B cell (primary cell): ENCODE measurements at places on chromosomes 6 and 20. TPM values are rescaled to one million over a fixed set of nuclear protein-coding genes. Genes with fewer than 3 reads are reported as not detected.

TBXT gene
- total RNA-seq = not detected in 2 replicates

HLA-DQA1 gene
- total RNA-seq = 463 and 489 TPM in 2 replicates

BNIP5 gene
- total RNA-seq = 0.10 TPM in 1 of 2 replicates, not detected in the other

FUCA2 gene
- total RNA-seq = 8.3 and 8.8 TPM in 2 replicates

OOEP gene
- 0.97 TPM in 1 of 2 replicates, not detected in the other for total RNA-seq

RAET1E gene
- not detected in 2 replicates for total RNA-seq

DNA sequence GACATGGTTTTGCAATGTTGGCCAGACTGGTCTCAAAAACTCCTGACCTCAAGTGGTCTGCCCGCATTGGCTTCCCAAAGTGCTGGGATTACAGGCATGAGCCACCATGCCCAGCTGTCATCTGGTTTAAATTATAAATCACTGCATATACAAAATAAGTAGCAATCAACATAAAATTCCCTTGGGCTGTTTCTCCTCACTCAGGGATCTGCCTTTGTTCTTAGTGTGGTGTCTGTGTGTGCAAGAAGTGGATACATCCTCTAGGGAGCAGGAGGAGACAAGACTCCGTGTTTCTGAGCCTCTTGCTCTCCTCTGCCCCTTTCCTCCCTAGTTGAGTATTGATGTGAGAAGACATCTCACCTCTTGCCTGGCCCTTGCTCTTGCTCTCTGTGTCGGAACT, 65.2 kb upstream of the ADGRF4 start:
- no peak for DNase-seq

GRCh38 chr6:34384321-34385153, 7.9 kb downstream of the NUDT3 start:
- no peak for DNase-seq

DNA sequence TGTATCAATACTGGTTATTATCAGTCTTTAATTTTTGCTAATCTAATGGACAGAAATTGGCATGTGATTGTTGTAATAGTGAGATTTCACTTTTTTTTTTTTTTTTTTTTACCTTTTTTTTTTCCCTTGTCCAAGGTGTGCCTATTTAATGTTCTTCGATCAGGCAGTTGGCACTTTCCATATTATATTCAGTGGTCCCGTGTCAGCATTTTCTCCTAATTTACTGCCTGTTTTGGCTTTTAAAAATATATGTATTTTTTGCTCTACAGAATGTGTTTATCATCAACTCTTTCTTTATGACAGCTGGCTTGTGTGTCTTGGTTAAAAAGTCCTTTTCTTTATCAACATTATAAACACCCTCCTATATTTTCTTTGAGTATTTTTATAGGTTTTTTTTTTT, 39.4 kb downstream of the CDYL start:
- no peak for DNase-seq

GRCh38 chr6:113221850-113222249, 635.3 kb upstream of the MARCKS start:
- DNase-seq = no peak

DNA sequence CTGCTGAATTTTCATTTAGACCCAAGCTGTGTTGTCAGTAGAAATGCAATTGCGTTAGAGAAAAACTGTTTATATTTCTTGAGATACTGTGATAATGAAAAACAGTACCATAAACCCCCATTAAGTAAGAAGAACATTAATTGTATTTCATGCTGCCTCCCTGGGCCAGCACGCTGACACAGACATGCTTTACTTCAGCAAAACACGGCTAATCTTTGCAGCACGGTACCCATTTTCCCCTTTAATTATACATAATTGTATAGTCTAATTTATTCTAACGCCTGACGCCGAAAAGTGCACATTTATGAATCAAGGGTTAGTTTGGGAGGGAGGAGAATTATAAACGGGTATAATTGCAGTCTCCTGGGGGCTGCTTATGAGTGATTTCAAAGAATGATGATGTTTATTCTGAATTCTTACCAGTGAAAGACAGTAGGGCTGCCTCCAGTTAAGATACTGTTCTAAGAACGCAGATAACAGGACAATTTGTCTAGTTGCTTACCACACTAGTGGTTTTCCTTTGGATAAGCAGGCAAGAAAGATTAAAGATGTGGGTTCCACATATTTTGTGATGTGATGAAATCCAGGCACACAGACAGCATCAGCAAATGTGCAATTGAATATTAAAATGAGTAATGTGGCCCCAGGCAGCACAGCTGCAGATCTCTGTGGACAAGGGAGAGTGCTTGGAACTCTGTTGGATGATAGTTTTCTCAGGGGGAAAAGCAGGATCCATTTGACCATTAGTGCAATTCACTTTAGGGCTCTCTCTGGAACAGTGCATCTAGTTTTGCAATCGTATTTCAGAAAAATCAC, 4.7 kb upstream of the SULF2 start:
- DNase-seq = no peak

DNA sequence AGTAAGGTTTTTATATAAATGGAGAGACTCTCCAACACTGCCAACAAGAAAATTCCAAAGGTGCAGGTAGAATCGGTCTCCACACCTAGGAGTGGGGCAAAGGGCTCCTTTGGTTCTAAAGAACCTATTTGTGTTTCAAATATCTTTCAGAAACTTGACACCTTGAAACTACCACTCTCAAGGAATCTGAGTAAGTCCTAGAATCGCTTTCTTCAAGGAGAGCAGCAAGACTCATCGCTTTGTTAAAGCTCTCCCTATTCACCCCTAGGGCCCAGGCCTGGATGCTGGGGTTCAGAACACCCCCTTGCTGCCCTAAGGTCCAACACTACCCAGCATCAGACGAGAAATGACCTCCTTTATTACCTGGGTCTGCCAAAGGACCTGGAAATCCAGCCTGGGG, 2.0 kb downstream of the CLIC5 start:
- no peak for DNase-seq

GRCh38 chr6:73145690-73146089, 79.6 kb downstream of the KHDC1L start:
- DNase-seq = no peak

- no peak for DNase-seq
These were observed 2.9 kb downstream of the UBR2 start for GRCh38 chr6:42566614-42567208.

DNA sequence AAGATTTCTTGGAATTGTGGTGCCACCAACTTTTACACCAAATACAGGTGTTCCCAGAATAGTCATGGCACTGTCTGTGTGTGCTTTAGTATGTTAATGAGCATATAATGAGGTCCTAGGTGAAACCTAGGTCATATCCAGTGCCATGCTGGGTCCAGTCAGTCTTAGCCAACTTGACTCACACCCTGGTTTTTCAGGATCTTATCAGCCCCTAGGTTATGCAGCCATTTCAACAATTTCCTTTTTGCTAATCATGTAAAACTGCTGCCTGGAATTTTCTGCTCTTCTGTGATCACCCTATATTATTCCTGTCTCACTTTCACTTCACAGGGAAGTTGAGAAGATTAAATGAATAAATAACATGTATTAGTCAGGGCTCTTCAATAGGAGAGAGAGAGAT, 23.7 kb downstream of the SDHAF4 start:
- DNase-seq = no peak

DNA sequence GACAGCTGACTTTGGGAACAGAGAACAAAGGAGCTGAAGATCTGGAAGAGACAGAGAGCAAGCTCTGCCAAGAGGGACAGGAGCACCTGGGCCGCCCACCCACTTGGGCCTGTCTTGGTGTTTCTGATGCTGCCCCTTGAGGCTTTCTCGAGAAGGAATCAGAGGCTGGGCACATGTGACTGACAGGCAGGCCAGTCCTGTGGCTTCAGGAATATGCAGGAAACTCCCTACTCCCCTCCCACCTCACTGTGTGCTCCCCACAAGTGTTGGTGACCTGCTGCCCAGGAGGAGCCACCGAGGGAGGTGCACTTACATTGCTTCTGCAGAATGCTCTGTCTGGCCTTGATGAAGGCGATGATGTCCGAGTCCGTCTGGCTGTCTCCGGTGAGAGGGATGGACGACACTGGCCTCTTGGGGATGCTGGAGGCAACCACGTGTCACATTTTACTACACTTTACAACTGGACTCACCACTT, 20.9 kb upstream of the KCNK16 start:
- DNase-seq = no peak

GRCh38 chr20:45426320-45427016, 10.5 kb downstream of the PIGT start:
- DNase-seq = no peak

DNA sequence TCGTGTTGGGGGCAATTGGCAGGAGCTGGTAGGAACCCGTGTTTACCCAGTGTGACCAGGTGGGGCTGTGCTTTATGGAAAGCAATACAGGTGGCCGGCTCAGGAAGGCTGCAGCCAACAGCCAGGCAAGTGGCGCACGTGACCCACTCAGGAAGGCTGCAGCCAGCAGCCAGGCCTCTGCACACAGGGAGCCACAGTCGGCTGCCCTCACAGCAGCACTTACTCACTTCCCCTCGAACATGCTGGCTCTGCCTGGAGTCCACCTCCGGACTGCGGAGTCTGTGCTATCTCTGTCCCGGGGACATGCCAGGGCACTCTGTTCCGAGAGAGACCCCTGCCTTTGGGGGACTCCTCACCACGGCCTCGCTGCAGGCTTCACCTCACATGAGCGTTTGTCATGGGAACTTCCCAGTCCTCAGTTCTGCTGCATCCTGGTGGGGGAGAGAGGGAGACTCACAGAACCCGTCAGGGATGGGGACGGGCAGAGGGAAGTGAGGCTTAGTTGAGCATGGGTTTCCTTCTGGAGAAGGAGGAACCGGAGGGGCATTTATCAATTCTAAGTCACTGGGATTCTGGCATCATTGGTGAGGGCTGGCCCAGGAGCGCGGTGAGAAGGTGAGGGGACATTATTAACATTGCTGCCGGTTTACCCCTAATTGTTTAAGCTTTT, 76.8 kb downstream of the TTLL2 start:
- DNase-seq = no peak

DNA sequence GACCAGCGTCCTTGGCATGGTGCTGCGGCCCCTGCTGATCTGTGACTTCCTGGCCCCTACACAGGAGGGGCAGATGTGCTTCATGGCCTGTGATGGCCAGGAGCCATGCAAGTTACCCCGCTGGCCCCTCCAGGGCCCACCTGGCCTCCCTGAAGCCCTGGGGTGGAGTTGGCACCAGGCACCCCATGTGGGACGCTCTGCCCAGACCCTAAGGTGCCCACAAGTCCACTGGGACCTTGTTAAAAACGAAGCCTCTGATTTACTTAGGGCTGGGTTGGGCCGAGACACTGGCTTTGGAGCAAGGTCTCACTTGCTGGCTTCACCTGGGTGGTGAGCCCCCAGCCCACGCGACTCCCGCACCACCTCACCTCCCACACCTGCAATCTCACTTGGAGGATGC, 139.0 kb downstream of the PHACTR3 start:
- no peak for DNase-seq

DNA sequence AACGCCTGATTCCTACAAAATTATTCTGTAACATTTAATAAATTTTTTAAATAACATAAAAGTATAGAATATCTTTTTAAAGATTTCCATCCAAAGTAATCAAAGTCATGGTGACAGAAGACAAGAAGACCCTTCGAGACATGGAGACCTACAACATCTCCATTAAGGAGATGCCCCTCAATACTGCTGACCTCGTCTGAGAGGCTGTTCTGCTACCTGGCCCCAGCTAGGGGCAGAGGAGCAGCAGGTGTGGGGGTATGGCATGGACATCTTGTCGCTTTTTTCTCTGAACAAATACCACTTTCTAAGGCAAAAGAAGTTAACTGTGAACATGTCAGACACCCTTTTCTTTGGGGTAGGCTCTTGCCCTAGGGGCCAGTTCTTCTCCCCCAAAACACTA, 44.1 kb downstream of the BLOC1S5 start:
- DNase-seq = no peak

- no peak for DNase-seq
These were observed 123.4 kb downstream of the CEBPB start for GRCh38 chr20:50313827-50314677.

DNA sequence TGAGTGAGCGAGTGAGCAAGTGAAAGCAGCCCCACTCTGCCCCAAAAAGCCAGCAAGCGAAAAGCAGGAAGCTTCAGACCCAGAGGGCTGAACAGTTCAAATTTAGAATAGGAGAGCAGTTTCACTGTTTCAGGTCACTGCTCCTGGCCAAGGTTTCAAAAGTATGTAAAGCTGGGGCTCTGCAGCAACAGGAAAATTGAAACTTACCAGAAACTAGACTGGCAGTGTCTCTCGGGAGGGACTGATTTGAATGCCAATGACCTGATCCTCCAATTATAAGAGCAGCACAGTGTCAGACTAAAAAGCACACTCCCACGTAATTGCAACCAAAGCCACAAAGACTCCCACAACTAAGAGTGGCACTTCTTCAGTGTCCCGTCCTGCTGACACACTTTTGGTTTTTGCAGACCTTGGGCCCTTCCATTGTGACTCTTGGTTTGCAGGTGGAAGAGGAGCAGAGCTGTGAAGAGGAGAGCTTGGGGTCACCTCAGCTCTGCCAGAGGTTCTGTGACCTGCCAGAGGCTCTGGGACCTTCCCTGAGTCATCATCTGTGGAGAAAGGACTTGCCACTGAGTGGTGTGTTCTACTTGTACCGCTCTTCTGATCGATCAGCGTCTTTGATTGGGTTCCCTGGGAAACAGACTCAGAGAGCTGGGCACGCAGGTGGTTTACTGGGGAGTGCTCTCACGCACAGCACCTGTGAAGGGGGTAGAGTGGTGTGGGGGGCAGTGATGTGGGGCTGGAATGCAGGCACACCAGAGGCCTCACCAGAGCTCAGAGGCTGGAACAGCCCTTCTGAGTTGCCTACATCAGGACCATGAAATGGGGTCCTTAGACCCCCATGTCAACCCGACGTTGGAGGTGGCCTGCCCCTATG, 52.7 kb upstream of the PTGIS start:
- DNase-seq = peak; percentile 63

DNA sequence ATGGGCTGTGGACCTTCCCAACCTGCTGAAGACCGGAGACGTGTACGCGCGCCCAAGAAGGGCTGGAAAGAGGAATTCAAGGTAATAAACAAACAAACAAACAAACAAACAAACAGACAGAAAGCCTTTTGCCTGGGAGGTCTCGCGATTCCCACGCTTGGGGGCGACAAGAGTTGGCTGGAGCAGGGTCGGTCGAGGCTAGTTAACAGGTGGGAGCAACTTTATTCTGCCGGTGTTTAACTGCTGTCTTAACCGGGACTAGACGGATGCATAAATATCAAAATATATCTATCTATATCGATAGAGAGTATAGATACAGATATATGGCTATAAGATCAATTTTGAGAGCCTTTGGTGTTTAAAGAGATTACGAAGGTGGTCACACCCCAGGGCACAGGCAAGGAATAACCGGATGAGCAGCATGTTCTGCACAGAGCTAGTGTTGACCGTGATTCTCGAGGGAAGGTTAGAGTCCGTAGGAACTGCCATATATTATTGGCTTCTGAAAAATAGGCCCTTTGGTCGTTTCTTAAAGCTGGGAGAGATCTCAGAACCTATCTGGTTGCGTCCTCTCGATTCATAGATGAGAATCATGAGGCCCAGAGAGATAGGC, 514 bp downstream of the STMND1 start:
- no peak for DNase-seq
